ENCODE measurements at places on chromosomes 7 and 10.

GRCh38 chr7:38656968-38657367, 25.8 kb upstream of the AMPH start:
- DNase-seq, result no peak

GRCh38 chr7:75727881-75728593, 10.7 kb downstream of the HIP1 start:
- DNase-seq, result peak; percentile 92

DNA sequence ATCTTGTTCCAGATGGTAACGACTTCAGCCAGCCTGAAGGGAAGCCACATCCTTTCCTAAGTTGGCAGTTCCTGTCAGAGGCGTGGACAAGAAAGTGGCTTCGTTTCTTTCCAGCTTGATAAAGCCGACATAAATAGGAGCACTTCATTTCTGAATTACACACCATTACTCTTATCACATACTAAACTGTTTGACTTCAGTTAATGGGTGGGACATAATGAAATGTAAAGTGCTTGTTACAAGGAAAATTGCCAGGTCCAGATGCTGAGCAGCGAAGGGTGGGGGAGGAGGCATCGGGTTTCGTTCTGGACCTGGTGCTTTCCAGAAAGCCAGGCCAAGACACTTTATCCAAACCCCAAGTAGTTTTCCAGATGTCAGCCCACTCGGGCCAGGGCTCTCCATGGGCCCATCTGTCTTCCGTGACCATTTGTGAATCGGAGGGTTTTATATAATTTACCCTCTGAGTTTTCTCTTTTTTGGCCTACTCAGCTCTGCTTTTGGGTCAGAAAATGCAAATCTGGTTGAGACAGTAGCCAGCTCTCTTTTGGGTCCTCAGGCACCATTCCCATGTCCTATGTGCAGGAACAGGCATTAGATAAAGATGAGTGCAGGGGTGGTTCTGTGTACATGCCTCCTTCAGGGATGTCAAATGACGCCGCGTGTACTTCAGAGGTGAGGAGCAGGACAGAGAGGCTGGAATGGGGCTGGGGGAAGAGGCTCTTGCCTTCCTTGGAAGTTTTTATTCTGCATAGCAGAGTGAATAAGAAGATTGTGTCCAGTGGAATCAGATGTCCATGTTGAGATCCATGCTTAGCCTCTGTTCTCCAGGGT, 90.2 kb downstream of the TACC2 start:
- no peak for DNase-seq

- DNase-seq, result no peak
Observed at GRCh38 chr10:102310361-102311024, 65.2 kb downstream of the GBF1 start.

DNA sequence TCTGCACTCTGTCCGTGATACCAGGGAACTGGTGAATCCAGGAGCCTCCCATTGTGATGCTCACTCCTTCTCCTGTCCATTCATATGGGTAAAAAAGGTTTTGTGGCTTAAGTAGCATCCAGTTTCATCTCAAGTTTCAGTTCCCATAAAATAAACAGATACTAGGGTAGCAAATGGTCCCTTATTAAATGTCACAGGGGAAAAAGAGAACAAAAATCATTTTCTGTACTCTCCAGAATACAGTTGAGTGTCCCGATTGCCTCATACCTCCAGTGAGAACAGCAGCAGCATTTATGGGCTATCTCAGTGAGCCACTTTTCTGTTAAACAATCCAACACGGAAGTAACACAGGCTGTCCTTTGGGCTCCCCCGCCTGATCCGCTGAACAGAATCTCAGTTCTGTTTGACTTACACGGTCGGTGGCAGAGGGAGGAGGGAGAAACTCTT, 179.6 kb downstream of the CELF2 start:
- DNase-seq, result no peak

- no peak for DNase-seq
Observed at GRCh38 chr10:55048830-55049498, 247.9 kb upstream of the PCDH15 start.

GRCh38 chr10:3538656-3539531, 246.1 kb downstream of the KLF6 start:
- DNase-seq, result no peak

DNA sequence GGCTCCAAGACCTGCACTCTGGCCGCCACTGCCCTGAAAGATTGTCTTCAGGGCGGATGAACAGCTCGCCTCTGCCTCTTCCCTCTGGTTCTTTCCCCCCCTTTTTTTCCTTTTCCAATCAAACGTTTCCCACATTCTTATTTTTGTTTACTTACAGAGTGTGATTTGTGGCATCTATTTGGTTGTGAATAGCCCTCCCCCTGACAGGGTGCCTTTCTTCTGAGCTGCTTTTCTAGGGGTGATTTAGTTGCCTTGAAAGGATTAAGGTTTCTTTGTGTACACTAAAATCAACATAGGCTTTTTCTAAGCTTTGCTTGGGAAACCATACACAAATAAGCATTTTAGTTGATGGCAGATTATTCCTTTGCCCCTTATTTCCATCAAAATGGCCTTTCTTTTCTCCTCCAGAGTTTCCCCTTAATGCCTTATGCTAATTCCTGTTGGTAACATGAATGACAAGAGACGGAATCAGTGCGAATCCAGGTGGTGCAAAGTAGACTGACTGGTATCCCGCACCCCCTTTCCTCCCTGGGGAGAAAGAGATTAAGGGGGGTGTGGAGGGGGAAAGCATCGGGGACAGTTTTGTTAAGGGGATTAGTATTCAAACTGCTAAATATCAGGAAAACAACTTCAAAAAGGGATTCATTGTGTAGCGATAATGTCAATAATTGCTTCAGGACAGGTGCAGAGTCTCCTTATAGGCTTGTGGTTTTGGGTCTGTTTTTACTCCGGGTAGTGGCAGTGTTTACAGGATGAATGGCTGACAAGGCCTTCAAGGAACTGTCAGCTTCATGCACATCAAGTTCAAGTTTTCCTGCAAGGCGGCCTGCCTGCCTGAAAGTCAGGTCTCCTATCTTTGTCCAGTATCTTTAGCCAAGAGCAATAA, 431.6 kb upstream of the GALNT17 start:
- no peak for DNase-seq

- no peak for DNase-seq
Observed at GRCh38 chr10:77498210-77498609, 139.4 kb downstream of the KCNMA1 start.

GRCh38 chr7:33251301-33251700, 121.9 kb downstream of the BBS9 start:
- DNase-seq, result no peak

DNA sequence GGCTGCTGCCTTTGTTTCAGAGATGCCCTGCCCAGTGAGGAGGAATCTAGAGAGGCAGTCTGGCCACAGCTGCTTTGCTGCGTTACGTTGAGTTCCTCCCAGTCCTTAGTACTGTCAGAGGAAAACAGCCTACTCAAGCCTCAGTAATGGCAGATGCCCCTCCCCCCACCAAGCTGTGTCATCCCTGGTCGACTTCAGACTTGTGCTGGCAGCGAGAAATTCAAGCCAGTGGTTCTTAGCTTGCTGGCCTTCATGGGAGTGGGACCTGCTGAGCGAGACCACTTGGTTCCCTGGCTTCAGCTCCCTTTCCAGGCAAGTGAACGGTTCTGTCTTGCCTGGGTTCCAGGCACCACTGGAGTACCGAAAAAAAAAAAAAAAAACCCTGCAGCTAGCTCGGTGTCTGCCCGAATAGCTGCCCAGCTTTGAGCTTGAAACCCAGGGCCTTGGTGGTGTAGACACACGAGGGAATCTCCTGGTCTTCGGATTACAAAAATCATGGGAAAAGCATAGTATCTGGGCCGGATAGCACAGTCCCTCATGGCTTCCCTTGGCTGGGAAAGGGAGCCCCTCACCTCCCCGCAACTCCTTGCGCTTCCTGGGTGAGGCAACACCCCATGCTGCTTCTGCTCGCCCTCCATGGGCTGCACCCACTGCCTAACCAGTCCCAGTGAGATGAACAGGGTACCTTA, 9.1 kb downstream of the SDHAF3 start:
- no peak for DNase-seq

DNA sequence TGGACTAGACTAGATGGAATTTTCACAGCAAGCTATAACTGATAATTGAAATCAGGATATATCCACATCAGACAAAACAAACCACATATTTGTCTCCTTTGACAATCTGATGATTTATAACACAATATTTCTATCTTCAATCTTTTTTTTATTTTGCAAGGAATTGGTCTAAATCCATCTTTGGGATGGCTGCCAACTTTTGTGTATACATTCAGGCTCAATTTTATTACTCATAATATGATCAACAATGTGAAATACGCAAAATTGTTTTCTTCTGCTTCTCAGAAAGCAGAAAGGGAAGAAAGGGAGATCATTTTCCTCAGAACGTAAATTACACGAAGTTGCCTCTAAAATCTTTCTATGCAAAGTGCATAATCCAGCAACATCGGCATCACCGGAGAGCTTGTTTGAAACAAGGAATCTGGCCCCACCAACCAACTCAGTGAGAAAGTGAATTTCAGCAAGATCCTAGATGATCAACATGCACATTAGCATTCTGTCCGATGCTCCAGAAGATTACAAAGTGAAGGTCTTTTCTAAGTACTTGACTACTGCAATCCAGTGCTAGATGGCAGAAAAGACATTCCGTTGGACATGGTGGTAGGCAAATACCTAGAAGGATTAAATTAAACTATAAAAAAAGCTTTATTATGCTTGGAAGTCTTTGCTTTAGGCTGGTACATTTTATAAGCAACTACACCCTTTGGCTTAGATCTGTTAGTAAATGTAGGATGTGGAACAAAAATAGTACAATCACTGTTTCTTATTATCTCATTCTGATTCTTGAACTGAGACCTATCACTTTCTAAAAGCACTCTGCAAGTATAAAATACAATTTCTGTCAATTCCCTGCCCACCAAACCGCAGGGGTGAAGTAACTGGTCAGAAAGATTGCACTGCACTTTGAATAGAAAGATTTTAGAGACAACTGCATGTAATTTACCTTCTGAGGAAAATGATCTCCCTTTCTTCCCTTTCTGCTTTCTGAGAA, 126.4 kb upstream of the RSU1 start:
- no peak for DNase-seq

DNA sequence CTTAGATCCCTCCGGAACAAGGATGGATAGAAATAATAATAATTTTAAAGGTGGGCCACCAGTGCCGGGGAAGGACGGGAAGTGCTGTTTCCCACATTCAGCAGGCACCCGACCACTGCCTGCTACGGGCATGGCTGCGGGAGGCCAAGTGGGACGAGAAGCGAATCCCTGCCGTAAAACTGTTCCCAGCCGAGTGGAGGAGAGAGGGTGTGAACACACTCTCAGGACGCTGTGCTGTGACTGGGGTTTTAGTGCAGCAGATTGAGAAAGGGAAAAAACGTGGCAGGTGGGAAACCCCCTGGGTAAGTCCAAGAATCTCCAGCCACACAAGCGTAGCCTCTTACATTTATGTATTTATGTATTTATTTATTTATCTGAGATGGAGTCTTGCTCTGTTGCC, 158.8 kb downstream of the DNAJB6 start:
- DNase-seq, result no peak

- no peak for DNase-seq
Observed at GRCh38 chr7:24354456-24354855, 70.5 kb downstream of the NPY start.

- DNase-seq, result no peak
Observed at GRCh38 chr7:140774371-140774770, 77.9 kb downstream of the NDUFB2 start.

DNA sequence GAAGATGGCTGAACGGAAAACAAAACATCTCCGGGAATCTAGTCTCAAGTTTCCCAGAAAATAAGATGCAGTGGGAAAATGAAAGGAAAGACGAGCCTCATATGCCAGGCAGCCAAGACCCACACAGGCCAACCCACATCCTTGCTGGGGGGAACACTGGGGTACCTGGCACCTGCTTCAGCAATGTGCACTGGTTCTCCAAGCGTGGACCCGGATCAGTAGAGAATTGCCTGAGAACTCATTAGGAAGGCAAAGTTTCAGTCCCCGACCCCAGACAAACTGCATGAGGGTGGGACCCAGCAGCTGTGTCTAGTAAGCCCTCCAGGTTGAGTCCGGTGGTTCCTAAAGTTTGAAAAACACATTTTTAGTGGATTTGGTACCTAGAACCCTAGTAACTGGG, 18.4 kb downstream of the FAM53B start:
- no peak for DNase-seq

- peak; percentile 61 for DNase-seq
Observed at GRCh38 chr7:5143935-5144903, 45.8 kb upstream of the WIPI2 start.

DNA sequence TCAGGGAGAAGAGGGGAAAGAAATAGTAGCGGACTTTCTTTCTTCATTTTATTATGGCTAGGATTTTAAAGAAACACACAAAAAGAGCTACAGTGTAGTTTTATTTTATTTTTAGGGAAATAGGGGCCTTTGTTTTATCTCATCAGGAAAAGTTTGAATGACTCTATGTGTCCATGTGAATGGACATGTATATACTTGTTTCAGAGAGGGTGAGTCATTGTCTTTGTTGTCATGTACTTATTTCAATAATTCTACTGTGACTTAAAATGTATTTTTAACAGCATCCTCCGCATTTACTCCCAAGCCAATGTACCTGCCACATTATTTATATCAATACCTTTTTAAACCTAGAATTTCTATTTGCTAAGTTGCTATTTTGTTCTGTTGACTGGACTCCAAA, 569.5 kb downstream of the SORCS3 start:
- no peak for DNase-seq

DNA sequence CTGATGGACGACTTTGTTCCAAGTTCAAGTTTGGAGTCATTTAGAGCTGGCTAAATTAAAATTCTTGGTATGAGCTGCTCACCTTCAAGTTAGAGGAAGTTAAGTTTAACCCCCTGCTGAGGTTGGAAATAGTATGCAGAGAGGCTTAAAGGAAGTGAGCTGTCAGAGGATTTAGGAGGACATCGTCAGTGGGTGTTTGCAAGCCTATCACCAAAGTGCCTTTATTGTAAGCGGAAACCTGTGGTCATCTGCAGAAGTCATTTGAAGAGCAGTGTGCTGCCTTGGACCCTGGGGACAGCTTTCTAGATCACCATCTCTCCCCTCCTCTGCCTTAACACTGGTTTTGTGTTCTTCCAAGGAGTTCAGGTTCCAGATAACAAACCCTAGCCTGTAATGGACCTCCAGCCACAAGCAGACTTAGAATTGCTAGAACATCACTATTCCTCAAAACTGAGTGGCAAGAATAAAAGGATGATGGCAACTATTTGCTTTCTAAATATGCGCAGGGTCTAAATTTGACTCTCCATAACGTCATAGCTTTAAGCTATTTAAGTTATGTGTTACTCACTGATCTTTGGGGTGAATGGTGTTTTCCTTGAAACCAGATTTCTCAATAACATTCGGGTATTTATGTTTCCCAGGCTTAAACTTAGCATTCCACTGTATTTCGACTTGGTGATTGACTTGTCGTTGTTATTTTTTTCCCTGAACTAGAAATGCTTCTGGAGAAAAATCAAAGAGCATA, 93.4 kb downstream of the SLC39A12 start:
- no peak for DNase-seq

- DNase-seq, result no peak
Observed at GRCh38 chr10:70357565-70357964, 24.9 kb downstream of the LRRC20 start.

- no peak for DNase-seq
Observed at GRCh38 chr7:102125127-102125596, 161.5 kb upstream of the SH2B2 start.

GRCh38 chr10:82968533-82968932, 1093.5 kb downstream of the NRG3 start:
- no peak for DNase-seq

All from RWPE2 (cell line).